ENCODE measurements at places on chromosomes 3 and 15.
A peak's percentile ranks its signal among the peaks of the same experiment; 100 is the strongest.

DNA sequence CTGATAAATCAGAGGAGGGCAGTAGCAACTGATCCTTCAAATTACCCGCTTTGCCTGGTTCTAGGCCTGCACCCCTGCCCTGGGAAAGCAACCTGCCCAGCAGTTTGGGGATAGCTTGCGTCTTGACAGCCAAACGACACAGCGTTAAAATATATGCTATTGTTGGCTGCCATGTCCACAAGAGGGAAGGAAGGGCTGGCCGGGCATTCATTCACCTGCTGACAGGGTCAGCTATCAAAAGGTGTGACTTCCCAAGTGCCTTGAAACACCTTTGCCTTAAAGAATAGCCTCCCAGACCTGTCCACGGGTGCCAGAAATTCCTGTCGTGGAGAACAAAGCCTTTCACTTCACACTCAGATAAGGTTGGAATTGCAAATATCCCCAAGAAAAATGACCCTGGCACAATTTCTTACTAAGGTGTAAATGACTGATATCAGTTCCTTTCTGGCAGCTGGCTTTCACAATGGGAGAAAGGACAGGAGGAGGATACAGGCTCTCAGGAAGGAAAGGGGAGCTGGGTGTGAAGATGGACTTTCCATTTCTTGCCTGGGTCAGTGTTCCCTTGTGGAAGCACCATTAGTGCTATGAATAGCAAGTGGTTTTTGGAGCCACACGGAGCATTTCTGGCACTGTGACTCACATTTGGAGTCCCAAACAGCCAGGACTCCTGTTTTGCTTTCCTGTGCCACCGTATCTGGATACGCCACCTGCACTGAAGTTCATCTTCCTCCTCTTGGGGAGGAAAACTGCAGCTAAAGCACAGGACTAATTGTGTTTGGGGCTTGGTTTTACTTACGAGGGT is 19.2 kb downstream of the ALDH1A3 start:
- DNase-seq, result no peak

DNA sequence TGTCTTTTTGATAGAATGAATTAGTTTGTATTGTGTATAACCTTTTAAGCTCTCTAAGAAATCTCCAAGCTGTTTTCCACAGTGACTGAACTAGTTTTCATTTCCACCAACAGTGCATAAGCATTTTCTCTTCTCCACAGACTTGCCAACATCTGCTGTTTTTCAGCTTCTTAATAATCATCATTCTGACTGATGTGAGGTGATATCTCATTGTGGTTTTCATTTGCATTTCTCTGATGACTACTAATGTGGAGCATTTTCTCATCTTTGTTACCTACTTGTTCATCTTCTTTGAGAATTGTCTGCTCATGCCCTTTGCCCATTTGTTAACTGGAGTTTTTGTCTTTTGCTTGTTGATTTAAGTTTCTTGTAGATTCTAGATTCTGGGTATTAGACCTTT is 777.5 kb downstream of the OTOL1 start:
- no peak for DNase-seq

- no peak for DNase-seq
Observed at GRCh38 chr15:69751566-69751965, 298.9 kb downstream of the RPLP1 start.

GRCh38 chr3:179464323-179465092 is 13.2 kb upstream of the GNB4 start:
- DNase-seq, result no peak

GRCh38 chr15:68819495-68820294 is 1.0 kb downstream of the ANP32A start:
- peak; percentile 41 for DNase-seq

DNA sequence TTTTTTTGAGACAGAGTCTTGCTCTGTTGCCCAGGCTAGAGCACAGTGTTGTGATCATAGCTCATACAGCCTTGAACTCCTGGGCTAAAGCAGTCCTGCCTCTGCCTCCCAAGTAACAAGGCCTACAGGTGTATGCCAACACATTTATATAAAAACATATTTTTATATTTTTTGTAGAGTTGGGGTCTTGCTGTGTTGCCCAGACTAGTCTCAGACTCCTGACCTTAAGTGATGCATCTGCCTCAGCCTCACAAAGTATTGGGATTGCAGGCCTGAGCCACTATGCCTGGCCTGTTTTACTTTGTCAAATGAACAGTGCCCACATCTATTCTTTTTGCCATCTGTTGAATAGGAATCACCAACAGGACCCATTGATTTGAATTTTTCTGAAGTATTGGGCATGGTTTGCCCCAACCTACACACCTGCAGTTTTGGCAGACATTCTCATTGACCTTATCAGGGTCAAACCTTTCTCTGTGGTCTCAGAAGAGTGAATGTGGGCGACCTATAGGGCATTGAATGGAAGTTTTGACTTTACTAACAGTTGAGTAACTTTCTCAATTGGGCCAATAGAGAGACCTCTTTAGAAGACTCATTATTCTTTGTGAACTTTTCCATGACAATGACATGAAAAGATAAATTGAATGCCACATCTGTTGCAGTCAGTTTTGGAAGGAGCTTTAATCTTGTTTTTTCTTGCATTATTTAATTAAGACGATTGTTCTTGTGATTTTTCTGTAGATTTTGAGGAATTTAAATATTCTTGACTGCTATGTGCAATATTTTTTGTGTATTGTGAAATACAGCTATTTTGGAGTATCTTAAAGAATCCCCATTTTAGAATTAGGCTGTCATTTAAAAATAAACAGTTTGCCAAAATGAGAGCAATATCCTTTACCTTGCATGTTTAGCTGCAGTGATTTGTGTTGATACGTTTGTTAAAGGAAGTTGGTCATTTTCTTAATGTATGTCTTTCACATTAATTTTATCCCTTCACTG is 2.7 kb downstream of the IREB2 start:
- DNase-seq, result no peak

GRCh38 chr3:65449841-65450428 is 588.8 kb downstream of the MAGI1 start:
- DNase-seq, result no peak

GRCh38 chr15:100167884-100168375 is 173.8 kb downstream of the ADAMTS17 start:
- no peak for DNase-seq

DNA sequence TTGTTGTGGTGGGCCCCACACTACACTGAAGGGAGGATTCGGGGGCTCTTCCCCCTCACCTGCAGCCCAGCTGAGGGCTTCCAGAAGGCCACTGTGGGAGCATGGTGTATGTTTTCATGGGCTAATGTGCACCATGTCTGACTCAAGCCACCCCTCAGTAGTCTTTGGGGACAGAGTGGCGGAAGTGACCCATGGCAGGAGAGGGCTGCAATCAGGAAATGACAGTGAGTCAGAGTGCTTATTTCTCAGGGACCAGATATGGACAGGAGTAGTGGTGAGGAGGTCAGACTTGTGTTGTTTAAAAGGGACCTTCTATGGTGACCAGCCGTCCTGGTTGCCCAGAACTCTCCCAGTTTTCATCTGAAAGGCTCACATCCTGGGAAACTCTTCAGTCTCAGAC is 32.8 kb upstream of the SLC9A9 start:
- no peak for DNase-seq

- DNase-seq, result no peak
Observed at GRCh38 chr3:153848702-153849101, 272.5 kb upstream of the ARHGEF26 start.

- DNase-seq, result no peak
Observed at GRCh38 chr15:55499151-55499550, 8.9 kb downstream of the DNAAF4 start.

- no peak for DNase-seq
Observed at GRCh38 chr3:66898155-66898554, 100.0 kb upstream of the KBTBD8 start.

DNA sequence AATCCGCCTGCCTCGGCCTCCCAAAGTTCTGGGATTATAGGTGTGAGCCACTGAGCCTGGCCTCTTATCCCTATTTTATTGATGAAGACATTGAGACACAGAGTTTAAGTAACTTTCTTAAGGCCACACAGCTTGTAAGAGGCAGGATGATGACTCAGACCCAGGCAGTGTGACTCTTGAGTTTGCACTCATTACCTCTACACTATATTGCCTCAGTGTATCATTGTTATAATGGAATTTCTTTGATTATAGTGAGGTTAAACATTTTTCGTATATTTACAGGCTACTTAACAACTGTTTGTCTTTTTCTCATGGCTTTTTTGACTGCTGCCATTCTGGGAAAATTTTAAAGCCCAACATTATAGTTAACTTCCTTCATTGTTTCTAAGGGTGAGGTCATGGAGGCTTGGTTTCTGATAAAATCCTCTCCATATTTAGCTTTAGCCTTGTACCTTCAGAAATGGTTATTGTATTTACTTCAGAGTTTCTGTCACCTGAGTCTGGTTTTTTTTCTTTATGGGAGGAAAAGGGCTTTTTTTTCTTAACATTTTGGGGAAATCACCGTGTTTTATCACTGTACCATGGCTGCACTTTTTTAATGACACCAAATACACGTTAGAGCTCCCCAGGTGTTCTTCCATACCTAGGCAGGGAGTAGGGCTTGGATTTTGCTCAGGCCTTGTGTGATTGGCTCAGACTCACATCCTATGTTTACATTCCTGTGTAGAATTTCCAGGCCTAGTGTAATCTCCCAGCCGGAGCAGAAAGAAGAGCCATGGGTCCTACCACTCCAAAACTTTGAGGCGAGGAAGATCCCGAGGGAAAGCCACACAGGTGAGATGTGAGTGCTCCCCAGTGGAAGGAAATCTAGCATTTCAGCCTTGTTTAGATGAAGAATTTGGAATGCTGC is 6.3 kb downstream of the ZNF774 start:
- DNase-seq, result no peak

- DNase-seq, result no peak
Observed at GRCh38 chr15:42185801-42186200, 22.3 kb downstream of the VPS39 start.

DNA sequence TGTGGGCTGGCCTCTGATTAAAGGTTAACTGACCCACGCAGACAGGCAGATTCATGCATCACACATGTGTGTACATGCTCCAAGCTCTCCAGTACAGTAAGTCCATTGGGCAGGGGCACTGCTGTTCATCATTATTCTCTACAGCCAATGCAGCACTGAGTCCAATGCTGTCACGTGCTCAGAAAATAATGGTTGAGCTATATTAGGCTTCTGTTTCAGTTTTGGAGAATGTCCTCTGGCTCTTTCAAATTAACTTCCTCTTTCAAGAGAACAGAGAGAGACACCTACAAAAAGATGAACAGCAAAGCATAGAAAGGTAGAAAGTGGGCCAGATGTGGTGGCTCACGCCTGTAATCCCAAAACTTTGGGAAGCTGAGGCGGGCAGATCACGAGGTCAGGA is 202.6 kb downstream of the MEX3B start:
- no peak for DNase-seq

- no peak for DNase-seq
Observed at GRCh38 chr15:45093013-45093412, 21.0 kb downstream of the DUOX2 start.

GRCh38 chr3:193852901-193853300 is 259.9 kb downstream of the OPA1 start:
- DNase-seq, result no peak

DNA sequence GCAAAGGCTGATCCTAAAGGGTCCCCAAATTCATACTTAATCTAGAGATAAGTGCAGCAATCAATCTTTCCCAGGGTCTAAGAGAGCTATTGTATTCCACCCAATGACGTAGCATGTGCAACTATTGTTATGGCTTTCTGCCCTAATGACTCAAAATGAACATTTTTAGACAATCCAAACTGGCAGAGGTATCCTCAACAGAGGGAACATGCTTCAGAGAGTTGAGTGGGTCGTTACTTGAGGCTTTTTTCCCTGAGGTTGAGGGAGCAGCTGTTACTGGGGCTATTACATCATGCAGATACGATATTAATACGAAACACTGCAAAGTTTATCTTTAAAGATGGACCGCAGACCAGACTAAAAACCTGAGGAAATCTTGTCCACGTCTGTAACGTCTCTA is 278.3 kb upstream of the WNT5A start:
- no peak for DNase-seq

DNA sequence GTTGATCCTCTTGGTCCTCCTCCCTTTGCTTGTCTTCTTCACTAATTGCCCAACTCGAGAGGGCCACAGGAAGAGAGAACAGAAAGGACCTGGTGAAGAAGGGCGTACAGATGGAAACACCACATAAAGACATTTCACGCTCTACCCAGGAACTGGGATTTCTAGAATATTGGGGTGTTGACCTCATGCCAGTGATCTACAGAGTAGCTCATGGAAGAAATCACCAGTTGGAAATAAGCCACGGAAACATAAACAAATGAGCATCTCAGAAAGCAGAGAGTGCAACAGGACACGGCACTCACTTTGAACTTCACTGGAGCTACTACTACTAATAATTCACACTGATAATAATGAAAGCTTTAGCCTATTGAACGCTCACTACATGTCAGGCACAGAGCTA is 84.6 kb upstream of the ARHGEF3 start:
- no peak for DNase-seq

GRCh38 chr15:73474785-73475184 is 31.8 kb downstream of the REC114 start:
- no peak for DNase-seq

DNA sequence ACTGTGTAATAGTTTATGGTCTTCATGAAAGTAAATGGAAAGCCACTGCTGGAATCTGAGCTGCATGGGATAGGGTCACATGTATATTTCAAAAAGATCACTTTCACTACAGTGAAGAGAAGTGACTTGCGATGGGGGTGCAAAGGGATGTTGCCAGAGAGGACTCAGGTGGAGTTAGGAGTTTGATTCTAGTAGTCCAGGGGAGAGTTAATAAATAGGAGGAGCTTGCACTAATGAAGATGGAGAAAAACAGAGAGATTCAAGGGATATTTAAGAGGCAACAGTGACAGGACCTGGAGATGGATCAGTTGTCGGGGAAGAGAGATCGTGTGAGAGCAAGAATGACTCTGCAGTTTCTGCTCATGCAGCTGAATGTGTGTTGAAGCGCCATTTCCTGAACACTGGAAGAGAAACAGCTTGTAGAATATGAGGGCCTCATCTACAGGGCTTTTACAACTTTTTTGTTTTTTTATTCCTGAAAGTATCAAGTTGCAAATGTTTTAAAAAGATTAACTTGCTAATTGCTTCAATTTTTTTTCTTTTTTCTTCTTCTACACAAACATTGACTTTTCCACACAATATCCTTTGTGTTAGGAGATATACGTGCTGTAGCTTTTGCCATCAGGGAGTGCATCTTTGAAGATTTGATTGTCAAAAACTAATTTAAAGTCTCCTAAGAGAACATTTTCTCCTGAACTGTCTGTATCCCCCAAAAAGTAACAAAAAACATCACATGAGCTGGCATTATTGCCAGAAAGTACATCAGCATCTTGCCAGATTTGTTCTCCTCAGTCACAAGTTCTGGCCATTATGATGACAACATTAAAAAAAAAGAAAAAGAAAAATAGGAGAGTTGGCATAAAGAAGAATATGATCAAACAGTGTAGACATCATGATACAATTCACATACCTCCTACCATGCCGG is 37.5 kb downstream of the SETMAR start:
- DNase-seq, result no peak

- DNase-seq, result no peak
Observed at GRCh38 chr15:76871930-76872329, 33.2 kb downstream of the SCAPER start.

- DNase-seq, result no peak
Observed at GRCh38 chr3:36591959-36592358, 172.4 kb downstream of the DCLK3 start.
